AG10803 (cell line): ENCODE measurements at places on chromosomes 1 and 21.

- no peak for DNase-seq
Measured at GRCh38 chr1:30323841-30324240, 399.5 kb downstream of the MATN1 start.

GRCh38 chr1:214259353-214259977 is 21.5 kb upstream of the SMYD2 start:
- DNase-seq, result no peak

DNA sequence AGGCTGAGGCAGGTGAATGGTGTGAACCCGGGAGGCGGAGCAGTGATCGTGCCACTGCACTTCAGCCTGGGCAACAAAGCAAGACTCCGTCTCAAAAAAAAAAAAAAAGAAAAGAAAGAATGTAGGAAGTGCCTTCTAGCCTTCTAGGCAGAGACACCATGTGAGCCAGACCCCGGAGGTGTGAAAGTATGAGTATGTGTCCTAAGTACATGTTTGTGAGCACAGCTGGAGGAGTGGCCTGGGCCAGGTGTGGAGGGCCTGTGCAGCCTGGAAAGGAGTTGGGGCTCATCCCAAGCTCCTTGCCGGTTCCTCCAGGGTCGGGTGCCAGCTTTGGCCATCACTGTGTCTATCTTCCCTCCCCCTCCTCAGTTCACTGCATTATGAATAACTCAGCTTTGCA is 13.0 kb downstream of the SOX13 start:
- no peak for DNase-seq

- no peak for DNase-seq
Measured at GRCh38 chr1:230707732-230708630, 5.9 kb downstream of the AGT start.

GRCh38 chr1:8096105-8097011 is 70.2 kb upstream of the ERRFI1 start:
- DNase-seq, result peak; percentile 90

DNA sequence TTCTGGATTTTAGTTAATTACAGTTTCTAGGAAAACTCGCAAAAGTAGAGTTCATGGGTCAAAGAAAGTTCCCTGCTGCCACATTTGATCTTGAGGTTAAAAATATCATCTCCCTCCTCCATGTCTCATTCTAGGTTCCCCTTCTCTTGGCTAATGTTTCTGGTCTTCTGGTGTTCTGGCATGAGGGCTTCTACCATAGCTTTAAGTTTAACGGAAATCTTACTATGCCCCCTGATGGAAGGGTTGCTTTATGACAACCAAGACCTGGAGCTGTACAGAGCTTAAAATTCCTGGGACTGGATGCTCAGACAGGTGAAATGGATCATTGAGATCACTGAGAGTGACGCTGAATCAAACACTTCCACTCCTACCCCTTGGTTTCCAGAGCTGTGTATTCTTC is 1881.7 kb downstream of the MRPL39 start:
- no peak for DNase-seq

DNA sequence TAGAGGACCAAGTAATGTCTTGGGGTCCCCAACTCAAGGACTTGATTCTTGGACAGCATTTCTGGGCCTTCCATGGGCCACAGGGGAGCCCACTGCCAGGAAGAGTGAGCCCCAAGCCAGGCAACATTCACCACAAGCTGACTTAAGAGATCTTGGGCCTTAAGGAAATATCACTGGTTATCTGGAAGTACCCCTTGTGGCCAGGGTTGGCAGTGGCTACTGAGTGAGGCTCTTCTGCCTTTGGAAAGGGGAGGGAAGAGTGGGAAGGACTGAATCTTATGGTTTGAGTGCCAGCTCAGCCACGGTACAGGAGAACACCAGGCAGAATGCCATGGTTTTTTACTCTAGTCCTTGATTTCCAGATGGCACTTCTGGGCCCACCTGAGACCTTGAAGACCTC is 228.9 kb upstream of the RGS18 start:
- no peak for DNase-seq

- DNase-seq, result no peak
Measured at GRCh38 chr1:54114001-54114400, 38.8 kb downstream of the CDCP2 start.
